ENCODE measurements at places on chromosomes 4 and X.

DNA sequence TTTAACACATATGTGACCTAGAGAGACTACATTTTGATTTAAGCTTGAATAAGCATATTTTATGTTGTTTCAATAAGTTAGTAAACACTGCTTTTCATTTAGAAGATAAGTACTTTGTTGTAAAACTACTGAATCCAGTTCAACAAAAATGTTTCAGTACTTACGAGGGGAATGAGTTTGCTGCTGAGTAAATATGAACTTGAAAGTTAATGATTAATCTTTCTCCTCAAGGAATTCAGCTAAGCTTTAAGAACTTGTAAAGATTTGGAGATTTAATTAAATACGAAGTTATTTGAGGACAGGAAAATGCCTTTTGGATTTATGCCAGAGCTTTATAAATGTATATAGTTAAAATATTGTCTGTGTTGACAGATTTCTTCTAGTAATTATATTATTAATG is 933.0 kb upstream of the LCORL start:
- DNase-seq, result no peak

GRCh38 chrX:16488959-16489358 is 161.0 kb upstream of the S100G start:
- no peak for DNase-seq

DNA sequence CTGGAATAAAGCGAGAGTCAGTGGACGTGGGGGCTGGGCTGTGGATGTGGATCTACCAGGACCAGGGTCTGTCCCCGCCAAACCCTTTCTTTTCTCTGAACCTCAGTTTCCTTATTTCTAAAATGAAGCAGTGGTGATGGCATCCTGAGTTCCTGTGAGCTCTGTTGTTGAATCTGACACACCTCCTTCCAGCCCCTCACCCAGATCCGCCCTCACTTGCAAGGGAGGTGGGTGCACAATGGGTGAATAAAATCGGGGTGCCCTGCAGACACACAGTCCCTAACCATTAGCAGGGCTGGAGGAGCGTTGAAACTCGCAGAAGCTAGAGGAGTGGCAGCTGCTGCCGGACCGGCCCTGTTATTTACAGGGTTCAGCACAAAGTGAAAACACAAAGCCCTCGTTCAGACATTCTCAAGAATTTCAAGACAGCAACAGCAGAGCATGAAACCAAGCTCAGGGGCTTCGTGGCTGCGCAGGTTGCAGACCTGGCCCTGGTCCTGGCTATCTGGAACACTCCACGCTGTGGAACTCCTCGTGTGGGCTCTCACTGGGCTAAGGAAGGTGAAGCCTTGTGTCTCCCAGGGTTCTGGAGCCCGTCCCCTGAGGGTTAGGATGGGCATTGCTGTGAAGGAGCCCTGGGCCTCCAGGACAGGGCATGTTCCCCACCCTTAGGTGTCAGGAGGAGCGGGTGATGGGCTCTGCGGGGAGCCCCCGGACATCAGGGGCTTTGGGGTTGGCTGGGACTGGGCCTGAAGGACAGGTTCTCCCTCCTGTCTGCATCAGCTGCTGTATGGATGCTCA is 42.9 kb downstream of the PSAPL1 start:
- DNase-seq, result peak; percentile 52

- DNase-seq, result no peak
Observed at GRCh38 chr4:81282131-81282530, 67.1 kb upstream of the PRKG2 start.

GRCh38 chr4:129014566-129015509 is 78.5 kb downstream of the SCLT1 start:
- no peak for DNase-seq

DNA sequence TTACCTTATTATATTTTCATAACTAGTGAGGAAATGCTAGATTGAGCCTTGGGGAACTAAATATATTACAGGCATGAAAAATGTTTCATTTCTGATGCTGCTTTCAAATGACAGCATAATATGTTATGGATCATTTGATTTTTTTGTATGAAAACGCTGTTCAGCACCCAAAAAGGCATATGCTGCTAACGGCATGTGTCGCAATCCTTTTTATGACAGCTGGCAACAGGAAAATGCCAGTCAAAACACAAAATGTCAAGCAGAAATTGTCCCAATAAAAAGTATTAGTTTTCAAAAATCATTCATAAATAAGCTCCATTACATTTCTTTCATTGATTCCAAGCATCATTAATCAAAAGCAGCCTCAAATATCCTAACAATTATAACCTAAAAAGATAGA is 1244.5 kb downstream of the PCDH7 start:
- DNase-seq, result no peak

GRCh38 chr4:120680647-120681228 is 241.8 kb downstream of the PRDM5 start:
- no peak for DNase-seq

DNA sequence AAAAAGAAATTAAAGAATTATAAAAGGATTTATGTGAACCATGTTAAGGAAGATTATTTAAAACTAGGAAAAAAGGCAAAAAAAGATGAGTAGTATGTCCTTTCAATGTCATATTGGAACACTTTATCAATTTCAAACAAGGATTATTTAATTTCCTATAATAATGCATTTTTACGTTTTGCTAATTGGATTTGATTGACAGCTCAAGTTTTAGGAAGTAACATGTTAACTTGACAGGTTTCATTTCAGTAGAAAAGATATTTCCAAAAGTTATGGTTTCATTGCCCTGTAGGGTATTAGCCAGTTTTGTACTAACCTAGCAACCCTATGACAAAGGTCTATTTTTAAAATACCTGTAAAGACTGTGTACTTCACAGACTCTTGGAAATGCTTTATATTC is 379.6 kb upstream of the ZFP42 start:
- DNase-seq, result no peak

- no peak for DNase-seq
Observed at GRCh38 chr4:123043013-123043412, 120.6 kb upstream of the NUDT6 start.

GRCh38 chr4:165556383-165556782 is 177.6 kb downstream of the CPE start:
- DNase-seq, result no peak

GRCh38 chr4:174474457-174475075 is 47.7 kb downstream of the HPGD start:
- no peak for DNase-seq

DNA sequence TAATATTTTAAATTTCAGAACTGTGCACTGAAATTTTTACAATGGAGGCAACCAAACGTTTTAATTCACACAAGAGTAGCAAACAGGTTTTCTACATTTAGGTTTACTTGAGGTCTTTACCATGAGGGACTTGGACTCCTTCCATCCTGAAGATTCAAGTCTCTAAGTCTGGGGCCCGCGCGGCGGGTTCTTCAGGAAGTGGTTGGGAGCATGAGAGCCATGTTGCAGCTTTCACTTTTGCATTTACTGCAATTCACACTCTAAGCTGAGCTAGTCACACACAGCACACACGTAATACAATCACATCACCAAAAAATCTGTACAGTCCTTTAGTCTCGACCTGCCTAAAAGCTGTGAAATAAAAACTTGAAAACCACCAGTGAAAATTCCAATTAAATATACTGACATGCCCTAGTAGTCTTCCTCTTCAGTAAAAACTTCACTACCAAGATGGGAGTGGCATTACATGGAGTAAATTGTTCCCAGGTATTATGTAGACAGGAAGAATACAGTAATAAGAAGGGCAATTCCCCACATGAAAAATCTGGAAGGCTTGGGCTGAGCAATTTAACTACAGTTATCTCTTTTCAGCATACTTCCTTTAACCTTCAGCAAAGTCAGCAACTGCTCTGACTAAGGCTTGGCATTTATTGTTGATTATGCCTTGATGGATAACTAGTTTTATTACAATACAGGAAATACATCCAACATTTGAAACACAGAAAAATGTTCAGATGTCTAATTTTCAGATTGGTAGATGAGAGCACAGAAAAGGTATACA is 571.1 kb upstream of the DIPK2B start:
- DNase-seq, result no peak

DNA sequence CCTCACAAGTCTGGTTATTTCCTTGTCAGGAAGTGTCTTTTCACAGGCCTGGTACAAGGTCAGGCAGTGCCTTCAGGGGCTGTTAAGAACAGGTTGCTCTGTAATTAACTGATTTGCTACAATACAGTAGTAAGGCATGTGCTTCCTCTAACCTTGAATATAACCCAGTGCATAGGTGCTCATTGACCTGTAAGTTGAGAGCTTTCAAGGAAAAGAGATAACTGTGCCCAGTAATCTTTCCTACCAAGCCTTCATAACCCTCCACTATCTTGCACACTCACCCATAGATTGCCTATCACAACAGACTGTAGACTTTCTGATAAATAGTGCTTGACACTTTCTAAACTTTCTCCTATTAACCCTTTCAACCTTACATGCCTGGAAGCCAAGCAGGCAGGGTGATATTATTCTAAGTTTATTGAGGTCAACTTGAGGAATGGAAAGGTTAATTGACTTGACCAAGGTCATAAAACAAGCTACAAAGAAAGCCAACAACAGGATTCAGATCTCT is 148.1 kb downstream of the PPARGC1A start:
- no peak for DNase-seq

DNA sequence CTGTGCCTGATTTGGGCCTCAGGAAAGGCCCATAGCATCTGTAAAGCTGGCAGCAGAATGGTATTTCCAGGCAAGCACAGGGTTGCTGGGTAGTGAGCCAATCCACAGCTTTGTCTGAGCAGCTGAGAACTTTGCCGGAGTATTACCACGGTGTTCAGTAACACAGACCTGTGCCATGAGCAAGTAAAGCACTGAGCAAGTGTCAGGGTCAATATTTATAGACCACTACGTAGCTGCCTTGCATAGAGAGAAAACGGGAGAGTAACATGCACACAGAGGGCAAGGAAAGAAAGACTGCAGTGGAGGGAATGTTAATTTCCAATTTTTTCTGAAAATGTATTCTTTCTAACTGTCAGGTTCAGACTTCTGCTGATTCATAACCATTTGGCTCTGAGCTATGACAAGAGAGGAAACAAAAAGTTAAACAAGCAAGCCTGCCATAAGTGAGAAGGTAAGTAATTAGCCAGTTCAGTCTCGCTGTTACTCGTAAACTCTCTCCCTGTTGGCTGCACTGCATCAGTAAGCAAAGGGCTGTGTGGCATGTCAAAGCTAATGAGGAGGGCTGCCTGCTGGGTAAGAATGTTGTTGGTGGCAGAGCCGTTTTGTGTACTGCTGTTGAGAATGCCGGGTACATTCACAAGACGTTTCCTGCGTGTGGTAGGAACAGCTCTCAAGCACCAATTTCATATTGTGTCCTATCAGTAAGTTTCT is 238.1 kb downstream of the BMPR1B start:
- DNase-seq, result no peak

DNA sequence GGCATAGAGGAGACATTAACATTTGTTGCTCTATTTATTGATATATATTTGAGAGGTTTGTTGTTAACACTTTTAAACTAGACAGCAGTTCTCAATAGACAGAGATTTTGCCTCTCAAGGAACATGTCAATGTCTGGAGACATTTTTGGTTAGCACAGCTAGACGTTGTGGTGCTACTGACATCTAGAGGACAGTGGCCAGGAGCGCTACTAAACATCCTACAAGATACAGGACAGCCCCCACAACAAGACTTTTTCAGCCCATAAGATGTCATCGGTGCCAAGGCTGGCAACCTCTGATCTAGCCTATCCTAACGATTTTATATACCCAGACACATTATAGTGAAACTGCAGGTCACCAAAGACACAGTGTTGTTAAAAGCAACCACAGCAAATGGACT is 18.4 kb upstream of the CTSO start:
- DNase-seq, result no peak

GRCh38 chr4:7243609-7244330 is 51.4 kb downstream of the SORCS2 start:
- DNase-seq, result no peak

GRCh38 chrX:2401590-2402360 is 99.0 kb downstream of the DHRSX start:
- no peak for DNase-seq

DNA sequence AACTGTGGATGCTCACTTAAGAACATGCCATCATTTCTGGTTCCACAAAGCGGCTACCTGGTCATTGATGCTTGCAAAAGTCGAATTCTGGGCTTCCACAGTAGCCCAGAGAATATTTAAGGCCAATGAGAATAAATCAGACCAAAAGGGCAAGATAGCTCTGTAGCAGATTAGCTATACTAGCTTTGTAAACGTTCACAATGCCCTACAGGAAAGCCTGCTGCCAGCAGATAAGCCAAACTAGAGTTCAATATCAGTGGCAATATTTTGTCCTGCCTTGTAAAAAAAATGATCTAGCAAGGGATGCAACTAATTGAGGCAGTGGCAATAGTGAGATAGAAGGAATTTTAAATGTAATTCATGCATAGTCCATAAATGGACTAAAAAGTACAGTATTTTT is 387.7 kb upstream of the TEX13C start:
- no peak for DNase-seq

DNA sequence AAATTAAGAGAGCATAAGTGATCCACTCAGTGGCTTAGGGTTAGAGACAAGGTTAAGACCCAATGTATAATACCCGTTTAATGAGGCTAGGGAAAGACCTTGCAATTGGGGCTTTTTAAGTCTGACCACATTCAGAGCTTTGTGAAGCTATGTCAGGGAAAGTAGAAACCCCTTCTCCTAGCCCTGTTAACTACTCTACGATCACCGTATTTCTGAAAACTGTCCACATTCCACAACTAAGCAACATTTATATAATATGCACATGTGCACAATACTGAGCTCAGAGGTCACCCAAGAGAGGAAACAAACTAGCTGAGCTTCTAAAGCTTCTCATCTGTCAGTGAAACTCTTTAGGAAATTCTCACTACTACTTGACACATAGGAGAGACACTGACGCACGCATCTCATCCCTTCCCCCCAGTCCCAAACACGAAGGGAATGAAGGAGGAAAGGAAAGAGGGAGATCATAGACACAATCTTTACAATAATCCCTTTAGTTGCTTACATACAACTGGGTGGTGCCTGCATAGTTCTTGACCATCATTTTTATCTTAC is 56.2 kb downstream of the METTL14 start:
- no peak for DNase-seq

DNA sequence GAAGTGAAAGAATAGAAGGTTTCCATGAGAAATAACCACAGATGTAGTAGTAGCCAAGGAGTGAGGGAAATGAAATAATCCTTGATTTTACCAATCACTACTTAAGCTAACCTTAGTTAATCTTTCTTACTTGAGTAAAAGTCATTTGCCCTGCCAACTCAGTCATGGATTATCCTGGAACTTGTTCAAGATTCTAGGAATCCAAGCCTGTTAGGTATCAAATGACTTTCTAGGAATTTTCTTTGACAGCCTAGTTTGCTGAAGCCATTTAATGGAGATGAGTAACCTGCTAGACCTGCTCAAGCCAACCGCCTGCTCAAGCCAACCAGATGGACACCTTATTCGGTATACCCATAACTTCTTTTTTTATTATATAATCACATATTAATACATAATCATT is 180.5 kb downstream of the KLHL13 start:
- no peak for DNase-seq

GRCh38 chrX:17824980-17825379 is 36.1 kb downstream of the RAI2 start:
- DNase-seq, result no peak

- no peak for DNase-seq
Observed at GRCh38 chr4:6607368-6608055, 32.5 kb downstream of the MAN2B2 start.

- DNase-seq, result no peak
Observed at GRCh38 chr4:113837397-113837796, 75.9 kb upstream of the CAMK2D start.

GRCh38 chrX:111411557-111411956 is 435 bp downstream of the DCX start:
- DNase-seq, result no peak
